ENCODE measurements at places on chromosomes 13 and 19.

DNA sequence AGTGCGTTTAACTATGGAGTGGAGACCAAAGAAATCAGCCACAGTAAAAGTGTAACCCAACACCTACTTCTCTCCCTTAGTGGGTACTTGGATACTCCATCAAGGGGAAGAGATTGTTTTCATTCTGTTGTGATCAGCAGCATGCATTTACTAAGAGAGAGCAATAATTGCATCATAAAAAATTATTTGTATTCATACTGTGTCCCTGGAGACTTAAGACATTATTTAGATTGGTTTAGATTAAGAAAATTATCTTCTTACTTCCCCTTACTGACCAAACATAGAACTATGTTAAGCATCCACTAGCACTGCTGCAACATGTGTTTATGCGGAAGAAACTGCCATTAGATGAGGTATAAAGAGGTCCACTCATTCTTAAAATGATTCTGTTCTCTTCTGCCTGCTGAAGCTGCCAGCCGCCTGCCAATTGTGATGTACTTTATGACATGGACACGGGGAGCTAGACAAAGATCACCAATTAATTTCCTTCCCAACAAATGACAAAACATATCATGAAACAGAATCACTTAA is 738.5 kb downstream of the DIAPH3 start:
- DNase-seq: no peak

DNA sequence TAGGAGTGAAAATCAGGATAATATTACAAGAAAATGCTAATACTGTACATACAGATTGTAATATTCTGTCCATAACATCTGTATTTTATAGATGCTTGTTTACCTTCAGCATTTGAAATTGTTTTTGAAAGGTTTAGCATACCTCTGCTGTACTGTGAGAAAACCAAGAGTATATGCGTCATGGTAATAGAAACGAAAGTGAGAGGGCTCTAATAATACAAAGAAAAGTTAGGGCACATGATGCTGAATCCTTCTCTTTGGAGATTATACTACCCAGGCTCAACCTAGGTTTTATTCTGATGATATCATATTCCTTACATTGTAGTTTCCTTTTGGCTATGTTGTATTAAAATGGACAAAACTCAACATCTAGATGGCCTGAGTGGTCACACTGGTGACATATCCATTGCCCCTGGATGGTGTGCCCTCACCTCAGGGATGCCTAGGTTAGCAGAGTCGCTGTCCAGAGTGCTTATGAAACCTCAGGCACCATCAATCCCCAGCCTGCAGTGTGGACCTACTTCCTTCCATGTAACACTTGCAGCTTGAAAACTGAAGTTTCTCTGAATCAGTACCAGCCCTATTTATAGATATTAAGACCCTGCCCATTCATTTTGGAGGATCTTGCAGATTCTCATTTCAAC is 253.7 kb downstream of the KCTD12 start:
- DNase-seq: no peak

DNA sequence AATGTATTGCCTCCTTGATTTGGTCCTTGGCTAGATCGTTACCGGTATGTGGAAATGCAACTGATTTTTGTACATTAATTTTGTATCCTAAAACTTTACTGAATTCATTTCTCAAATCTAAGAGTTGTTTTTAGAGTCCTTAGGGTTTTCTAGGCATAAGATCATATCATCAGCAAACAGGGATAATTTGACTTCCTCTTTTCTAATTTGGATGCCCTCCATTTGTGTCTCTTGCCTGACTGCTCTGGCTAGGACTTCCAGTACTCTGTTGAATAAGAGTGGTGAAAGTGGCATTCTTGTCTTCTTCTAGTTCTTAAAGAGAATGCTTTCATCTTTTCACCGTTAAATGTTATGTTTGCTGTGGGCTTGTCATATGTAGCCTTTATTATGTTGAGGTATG is 12.0 kb upstream of the CYP2A13 start:
- no peak for DNase-seq

- no peak for DNase-seq
Observed at GRCh38 chr13:102642475-102642874, 45.7 kb downstream of the TPP2 start.

DNA sequence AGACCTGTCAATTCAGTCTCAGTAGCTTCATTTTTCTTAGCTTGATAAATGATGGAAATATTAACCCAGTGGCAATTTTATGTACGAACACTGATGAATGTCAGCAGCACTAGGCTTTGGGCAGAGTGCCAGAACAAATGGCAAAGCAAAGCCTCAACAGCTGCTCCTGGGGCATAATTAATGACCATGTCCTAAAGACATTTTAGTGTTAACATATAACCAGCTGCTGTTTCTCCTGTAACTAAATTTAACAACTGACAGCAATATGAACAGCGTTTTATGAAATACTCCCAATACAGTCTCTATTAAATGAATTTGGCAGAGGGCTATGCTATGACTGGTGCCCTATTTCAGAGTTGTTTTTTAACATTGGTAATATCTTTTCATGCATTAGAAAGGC is 47.1 kb downstream of the ZNF568 start:
- no peak for DNase-seq

- no peak for DNase-seq
Observed at GRCh38 chr13:44230736-44231135, 142.9 kb upstream of the SERP2 start.

All from stimulated activated CD8-positive, alpha-beta memory T cell treated with anti-CD3 and anti-CD28 coated beads, Interleukin-2, amount 100 ng/mL, for 48 hours (primary cell).